Neural progenitor cell (in vitro differentiated cells): ENCODE measurements at places on chromosomes 1 and 21.

DNA sequence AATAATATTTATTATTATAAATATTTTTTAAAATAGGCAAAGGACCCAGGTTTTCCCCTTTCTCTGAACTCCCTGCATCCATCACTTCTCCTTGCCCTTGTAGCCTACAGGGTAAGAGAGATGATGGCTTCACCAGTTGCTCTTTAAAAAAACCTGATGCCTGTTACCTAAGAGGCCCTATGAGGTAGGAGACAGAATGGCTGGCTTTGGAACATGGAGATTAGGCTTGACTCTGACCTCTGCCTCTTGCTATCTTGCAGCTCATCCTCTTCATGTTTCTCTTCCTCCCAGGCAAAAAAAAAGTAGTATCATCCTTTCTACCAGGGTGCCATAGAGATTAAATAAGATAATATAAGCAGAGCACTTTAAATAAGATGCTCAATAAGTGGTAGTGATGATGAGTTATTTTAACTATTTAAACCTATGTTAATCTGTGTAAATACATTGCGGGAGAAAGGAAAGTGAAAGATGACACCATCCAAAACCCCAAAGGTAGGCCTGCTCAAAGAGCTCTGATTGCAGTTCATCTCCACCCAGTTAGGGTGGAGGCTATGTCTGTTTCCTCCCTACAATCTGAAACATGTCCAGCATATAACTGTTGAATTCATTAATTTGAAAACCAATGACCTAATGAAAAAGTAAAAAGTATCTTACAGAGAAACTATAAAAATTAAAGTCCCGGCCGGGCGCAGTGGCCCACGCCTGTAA, 51.8 kb downstream of the RGS2 start:
- no peak for DNase-seq

DNA sequence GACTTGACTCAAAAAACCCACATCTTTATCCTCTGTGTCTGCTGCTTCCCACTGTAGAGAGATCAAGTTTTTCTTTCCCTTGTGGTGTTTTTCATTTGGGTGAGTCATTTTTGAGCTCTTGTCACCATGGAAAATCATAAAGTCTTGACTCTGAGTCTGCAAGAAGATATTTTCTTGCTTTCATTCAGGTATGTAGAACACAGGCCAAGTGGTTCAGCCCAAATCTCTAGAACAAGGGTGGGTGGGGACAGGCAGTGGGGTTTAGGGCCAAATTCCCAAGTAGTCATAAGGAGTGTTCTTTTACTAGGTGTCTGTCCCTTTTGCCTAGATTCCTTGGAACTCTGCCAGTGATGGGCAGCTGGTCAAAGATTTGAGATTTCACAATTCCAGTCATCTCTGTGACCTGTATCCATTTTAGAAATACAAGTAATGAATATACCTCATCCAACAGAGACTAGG, 21.5 kb upstream of the ARHGAP29 start:
- no peak for DNase-seq

- no peak for DNase-seq
Measured at GRCh38 chr1:6935911-6936690, 150.8 kb downstream of the CAMTA1 start.

- DNase-seq: no peak
Measured at GRCh38 chr1:230501849-230502248, 75.7 kb upstream of the PGBD5 start.

GRCh38 chr1:67332653-67333529, 25.2 kb downstream of the IL12RB2 start:
- no peak for DNase-seq

DNA sequence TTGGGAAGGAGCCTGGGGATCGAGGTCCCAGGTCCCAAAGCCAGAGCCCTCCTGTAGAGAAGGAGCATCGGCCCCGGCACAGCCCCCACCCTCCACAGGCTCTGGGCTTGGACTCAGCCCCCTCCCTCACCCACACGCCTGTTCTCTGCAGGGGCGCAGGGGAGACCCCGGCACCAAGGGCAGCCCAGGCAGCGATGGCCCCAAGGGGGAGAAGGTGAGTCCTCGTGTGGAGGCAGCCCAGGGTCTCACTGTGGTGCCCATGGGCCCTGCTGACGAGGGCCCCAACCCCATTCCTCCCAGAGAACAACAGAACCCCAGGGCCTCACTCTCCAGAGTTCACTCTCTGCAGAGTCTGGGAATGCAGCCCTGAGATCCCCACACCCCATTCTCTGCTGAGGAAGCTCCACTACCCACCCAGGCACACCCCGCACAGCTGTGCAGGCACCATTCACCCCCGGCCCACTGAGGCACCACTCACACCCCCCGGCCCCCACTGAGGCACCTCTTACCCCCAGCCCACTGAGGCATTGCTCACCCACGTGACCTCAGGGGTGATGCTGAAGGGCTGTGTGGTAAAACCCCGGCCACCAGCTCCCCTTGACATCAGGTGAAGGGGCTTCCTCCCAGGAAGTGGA, 21.8 kb downstream of the COL6A2 start:
- DNase-seq: no peak

GRCh38 chr1:65792669-65793358, at the start of gene PDE4B:
Gene PDE4B (plus strand): TSS chr1:65792895.
- peak; percentile 81 for DNase-seq

DNA sequence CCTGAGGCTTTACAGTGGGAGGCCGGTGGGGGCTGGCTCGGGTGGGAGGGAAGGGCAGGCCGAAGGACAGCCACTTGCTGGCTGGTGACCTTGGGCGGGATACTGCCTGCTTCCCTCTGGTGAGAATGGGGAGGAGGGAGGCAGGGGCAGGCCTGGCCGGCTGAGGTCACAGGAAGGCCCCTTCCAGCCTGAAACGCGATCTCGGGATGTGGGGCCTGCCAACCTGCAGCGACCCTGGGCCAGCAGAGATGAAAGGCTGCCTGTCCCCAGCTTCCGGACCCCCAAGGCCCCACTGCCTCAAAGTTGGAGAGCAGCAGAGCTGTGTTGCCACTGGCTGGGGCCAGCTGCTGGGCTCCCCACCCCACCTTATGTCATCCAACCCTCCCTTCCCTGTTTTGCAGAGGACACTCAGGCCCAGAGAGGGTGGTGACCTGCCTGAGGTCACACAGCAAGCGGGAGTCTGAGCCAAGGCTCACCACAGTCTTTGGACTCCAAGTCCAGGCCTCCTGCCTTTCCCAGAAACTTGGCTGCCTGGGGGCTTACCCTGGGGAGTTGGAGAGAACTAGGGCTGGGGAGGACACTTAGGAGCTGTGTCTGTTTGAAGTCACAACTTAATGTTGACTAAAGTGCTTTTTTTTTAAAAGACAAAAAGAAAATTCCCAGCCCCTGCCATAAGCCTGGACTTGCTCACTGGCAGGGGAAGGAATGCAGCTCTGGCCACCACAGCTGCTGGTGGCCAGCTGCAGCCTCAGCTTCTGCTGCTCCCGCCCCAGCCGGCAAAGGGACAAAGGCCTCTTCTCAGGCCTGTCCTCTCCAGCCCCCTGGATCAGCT, 14.8 kb upstream of the WASF2 start:
- peak; percentile 77 for DNase-seq

DNA sequence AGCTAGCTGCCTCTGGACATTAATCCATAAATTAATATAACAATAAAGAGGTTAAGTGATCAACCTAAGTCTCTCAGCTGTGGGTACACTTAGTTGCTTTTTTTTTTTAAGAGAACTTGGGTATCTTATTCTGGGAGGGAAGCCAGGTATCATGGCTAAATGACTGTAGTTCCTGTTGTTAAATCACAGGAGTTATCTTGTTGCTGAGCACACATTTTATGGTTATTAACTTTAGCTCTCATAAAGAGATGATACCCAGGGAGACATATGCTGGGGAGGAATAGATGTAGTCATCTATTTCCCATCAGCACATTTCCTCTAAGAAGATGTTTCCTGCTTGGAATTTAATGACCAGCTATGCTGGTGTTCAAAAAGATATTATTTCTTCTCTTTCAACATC, 227.8 kb downstream of the PTGER3 start:
- no peak for DNase-seq

- DNase-seq: peak; percentile 86
Measured at GRCh38 chr1:205484985-205485967, 19.2 kb upstream of the CDK18 start.

- DNase-seq: no peak
Measured at GRCh38 chr1:25193229-25193628, 39.1 kb downstream of the SYF2 start.

DNA sequence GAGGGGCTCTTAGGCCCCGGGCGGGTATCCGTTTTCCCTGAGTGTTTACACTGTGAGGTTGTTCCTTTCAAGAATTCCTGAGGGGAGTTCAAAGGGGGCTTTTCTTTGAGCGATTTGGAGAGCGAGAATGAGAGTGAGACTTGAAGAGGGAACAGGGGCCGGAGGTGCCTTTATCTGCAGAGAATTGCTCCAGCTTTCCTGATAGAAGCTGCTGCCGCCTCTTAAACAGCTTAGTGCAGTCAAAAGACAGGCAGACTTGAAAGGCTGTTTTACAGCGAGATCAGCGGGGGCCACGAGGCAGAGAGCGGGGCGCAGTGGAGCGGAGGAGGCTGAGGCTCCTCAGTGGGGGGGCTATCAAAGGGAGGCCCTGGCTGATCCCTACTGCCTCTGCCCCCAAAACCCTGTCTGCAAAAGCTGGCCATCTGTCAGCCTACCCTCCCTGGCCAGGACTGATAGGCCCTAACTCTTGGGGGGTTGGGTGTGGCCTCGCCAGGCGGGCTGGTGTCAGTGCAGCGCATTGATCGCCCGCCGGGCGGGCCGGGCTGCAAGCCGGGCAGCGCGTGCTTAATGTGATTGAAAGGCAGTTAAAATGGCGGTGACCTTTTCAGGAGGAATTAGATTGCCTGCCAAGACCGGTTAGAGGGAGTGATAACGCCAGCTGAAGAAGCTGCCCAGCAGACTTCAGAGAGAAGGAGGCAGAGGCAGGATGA, 36.4 kb downstream of the TMEM53 start:
- DNase-seq: peak; percentile 88

GRCh38 chr1:67148516-67149178, 13.9 kb upstream of the C1orf141 start:
- DNase-seq: no peak

- DNase-seq: no peak
Measured at GRCh38 chr1:109929170-109929569, 18.5 kb downstream of the CSF1 start.

DNA sequence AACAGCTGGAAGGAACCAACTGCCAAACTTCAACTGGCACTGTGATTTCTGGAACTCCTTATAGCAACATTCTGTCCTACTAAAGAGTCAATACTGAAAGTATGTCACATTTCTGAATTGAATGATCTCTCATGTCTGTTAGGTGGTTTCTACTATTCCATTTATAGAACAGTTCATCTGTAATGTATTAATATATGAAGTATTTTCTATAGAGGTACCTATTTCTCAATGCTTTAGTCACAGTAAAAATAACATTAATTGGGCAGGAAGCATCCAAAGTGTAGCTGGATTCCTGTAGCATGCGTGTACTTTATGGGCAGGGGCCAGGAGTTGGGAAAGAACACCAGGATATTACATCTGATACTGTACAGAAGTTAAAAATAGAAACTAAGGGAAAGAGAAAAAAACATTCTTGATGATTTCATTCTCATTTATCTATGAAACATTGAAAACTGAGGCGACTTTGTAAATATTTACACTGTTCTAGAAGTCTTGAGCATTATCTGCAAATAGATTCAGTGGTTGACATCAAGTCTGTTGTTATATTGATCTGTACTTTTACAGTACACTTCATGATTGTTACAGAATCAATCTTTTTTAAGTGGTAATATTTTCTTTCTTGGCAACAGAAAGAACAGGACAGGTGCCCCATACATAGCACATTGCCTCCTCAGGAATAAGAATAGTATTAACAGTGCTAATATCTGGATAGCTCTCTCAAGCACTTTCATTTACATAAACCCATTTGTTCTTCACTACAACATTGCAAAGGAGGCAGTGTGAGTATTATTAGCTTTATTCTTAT, 6.2 kb upstream of the ZNF281 start:
- DNase-seq: no peak

- peak; percentile 88 for DNase-seq
Measured at GRCh38 chr1:45014321-45015028, 2.4 kb downstream of the UROD start.

DNA sequence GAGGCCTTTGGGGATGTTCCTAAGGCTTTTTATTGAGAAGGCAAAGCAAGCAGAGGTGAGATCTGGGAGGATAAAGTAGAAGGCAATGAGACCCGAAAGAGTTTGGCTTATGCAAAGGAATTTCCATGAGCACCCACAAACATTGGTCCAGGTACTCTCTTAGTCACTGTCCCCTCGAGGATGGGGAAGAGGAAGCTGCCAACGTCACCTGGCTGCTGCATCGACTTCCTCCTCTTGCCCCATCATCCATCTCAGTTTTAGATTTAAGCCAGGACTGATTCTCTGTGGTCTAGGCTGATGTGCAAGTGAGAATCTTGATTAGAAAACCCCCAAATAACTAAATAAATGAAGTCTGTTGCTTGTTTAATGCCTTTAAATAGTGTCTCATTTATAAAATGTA, 28.7 kb downstream of the RUNX1 start:
- DNase-seq: no peak

- DNase-seq: no peak
Measured at GRCh38 chr1:63924600-63924999, 150.8 kb downstream of the ROR1 start.

GRCh38 chr1:46549697-46550681, 1.5 kb downstream of the KNCN start:
- peak; percentile 58 for DNase-seq
